ENCODE measurements at places on chromosomes 1 and 21.
A peak's percentile ranks its signal among the peaks of the same experiment; 100 is the strongest.

DNA sequence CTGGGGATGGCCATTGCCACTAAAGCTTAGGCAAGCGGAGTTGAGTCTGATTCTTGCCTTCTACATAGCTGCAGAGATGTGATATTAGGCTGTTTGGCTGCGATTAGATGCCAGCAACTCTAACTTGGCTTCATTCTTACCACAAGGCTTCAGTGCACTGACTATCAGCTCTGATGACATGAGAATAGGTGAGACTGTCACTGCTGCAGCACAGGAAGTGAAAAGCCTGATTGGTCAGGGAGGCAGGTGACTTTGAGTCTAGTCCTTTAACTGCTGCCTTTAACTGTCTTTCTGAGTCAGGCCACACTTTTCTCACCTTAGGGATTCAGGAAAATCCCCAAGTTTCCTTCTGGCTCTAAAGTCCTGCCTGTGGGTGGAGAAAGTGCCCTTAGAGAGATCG lies 14.1 kb upstream of the PLXNA2 start:
- DNase-seq, result no peak

- DNase-seq, result peak; percentile 79
Observed at GRCh38 chr1:150621497-150622302, 7.7 kb downstream of the ENSA start.

DNA sequence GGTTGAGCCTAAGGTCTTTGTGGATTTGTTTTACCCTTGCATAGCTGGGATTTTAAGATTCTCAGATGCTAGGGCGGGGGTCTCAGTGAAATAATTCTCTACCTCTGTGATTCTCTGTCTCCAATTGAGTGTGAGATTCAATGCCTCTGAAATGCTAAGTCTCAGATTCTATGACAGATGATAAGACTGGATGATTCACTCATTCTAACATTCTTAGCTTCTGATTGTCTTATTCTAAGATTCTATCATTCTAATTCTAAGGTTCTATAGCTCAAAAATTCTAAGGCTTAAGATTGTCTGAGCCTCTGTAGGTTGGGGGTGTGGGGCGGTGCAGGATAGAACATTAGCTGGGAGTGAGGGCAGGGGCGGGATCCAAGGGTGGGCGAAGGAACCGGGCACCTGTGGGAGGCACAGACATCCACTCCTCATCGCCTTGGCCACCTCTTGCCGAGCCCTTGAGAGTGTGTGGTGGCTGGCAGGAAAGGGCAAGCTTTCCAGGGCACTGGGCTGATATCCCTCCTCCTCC lies 29.5 kb downstream of the ADGRB2 start:
- DNase-seq, result no peak

GRCh38 chr1:204494281-204495077 lies at the start of gene PIK3C2B:
PIK3C2B (minus strand) TSS chr1:204494805; CDS start chr1:204469802, 25,003 bp downstream.
- peak; percentile 73 for DNase-seq

DNA sequence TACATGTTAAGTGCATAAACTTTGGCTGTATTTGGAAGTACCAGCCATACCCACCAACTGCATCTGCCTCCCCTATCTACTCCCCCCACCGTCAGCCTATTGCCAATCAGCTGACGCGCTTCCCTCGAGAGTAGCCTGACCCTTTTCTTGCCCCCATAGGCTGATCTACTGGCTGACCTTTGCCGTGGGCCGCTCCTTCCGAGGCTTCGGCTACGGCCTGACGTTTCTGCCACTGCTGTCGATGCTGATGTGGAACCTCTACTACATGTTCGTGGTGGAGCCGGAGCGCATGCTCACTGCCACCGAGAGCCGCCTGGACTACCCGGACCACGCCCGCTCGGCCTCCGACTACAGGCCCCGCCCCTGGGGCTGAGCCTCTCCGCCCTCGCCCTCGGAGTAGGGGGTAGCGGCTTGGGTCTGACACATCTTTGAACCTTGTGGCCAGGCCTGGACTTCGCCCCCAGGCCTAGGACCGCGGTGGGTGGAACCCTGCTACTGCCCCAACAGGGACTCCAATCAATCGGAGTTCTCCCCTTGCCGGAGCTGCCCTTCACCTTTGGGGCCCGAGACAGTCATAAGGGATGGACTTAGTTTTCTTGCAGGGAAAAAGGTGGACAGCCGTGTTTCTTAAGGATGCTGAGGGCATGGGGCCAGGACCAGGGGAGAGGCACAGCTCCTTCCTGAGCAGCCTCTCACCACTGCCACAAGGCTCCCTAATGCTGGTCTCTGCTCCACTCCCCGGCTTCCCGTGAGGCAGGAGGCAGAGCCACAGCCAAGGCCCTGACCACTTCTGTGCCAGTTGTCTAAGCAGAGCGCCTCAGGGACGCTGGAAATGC lies 4.0 kb downstream of the GLMP start:
- DNase-seq, result peak; percentile 29

DNA sequence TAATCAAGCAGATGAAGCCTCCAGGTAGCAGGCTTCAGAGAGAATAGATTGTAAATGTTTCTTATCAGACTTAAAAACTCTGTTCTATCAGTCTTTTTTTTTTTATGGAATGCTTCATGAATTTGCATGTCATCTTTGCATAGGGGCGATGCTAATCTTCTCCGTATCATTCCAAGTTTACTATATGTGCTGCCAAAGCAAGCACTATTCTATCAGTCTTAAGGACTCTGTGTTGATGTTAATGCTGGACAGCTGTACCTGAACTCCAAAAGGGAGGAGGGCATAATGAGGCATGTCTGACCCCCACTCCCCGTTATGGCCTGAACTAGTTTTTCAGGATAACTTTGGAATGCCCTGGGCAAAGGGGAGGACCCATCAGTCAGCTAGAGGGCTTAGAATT lies 66.8 kb upstream of the PRRC2C start:
- DNase-seq, result no peak

- DNase-seq, result no peak
Observed at GRCh38 chr1:207817778-207818751, 66.2 kb downstream of the CD46 start.

DNA sequence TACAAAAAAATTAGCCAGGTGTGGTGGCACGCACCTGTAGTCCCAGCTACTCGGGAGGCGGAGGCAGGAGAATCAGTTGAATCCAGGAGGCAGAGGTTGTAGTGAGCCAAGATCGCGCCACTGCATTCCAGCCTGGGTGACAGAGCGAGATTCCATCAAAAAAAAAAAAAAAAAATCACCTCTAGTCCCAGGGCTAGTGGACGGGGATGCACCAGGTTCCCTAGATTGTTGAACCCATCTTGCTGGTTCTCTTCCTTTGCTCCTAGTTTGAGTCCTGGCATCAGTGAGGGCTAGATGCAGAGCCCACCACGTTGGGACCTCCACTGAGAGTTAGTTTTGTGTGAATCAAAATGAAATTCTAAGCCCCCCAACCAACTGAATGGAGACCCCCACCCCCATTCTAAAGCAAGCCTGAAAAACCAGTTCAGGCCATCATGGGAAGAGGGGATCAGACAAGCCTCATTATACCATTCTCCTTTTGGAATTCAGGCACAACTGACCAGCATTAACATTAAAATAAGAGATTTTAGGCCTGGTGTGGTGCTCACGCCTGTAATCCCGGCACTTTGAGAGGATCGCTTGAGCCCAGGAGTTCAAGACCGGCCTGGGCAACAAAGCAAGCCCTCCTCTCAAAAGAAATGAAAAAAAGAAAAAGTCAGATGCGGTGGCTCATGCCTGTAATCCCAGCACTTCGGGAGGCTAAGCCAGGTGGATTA lies 17.9 kb upstream of the L1TD1 start:
- DNase-seq, result no peak

DNA sequence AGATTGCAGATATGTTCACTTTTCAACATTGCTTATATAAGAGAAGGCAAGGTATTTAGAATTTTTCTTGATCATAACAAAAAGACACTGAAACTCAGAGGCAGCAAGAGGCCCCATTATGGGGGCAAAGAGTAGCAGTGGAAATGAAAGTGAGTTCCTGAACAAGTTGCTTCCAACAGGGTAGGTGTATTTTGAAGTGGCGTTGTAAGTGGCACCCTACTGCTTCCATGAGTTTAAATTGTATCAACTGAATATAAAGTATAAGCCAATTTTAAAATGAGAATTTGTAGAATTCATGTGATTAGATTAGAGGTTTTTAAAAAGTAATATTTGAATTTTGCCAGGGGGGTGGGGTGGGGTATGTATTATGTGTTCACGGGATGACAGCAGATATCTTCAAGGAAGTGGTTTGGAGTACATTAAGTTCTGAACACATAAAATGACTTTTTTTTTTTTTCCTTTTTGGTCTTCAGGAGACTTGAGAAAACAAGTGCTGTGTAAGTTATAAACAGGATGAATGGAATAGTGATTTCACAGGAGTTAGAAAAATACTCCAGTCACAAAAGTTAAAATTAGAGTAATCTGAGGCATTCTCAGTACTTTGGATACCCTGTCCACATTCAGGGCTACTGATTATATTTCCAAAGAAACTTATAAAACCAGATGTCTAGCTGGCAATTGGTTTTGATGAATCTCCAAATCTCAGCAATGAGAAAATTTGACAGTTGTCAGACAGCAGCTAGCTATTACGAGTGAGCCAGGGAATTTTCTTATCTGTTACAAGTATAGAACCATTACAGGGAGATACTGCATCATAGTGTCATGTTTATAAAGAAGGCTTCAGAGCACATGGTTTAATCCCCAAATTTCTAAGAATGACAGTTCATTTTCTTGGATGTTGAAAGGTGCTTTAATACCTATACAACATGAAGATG lies 182.0 kb downstream of the ST6GALNAC3 start:
- DNase-seq, result no peak

DNA sequence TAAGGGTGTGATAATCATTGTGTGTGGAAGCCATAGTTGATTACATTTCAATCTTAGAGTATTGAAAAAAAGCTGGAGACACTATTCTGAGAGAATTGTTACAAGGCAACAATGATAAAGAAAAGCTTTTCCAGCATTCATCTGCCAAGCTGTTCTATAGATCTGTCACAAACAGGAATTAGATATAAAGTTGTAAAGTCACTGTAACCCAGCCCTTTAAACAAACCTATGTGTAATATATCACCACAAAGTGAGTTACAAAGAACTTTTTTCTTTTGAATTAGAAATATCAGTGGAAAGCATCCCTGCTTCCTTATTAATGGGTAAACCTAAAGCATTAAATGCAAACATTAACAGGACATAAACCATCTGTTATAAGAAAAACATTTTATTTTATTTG lies 55.4 kb downstream of the RPAP2 start:
- DNase-seq, result no peak

GRCh38 chr1:64973061-64973647 lies 6.8 kb upstream of the JAK1 start:
- DNase-seq, result no peak

GRCh38 chr1:245493029-245493428 lies 338.2 kb downstream of the KIF26B start:
- no peak for DNase-seq

DNA sequence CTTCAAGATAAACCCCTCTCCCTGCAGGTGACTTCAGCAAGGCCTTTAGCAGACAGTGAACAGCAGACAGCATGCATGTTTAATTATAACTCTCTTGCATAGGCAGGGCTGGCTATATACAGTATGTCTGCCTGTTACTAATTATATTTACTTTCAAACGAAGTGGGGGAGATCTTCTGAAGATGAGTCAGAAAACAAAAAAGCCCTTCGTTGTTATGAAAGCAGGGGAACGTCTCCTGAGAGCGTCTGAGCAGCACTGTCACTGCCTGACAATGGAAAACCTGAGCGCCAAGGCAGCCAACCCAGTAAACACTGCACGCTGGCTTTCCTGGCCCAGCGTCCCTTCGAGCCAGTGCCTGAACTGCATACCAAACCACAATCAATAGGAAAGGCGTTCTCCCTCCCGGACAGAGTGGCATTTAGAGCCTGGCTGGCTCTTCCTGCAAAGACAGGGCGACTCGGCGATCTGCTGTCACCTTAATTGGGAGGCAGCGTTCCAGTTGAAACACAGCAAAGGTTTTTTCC lies 54.1 kb downstream of the TOMM20 start:
- no peak for DNase-seq

GRCh38 chr21:22889445-22889844 lies 1891.2 kb downstream of the NCAM2 start:
- no peak for DNase-seq

- DNase-seq, result peak; percentile 25
Observed at GRCh38 chr1:26697431-26697977, 1.7 kb downstream of the ARID1A start.

- peak; percentile 32 for DNase-seq
Observed at GRCh38 chr21:35222541-35222941, 173.4 kb upstream of the RUNX1 start.

- no peak for DNase-seq
Observed at GRCh38 chr1:176222196-176222595, 15.1 kb upstream of the COP1 start.

DNA sequence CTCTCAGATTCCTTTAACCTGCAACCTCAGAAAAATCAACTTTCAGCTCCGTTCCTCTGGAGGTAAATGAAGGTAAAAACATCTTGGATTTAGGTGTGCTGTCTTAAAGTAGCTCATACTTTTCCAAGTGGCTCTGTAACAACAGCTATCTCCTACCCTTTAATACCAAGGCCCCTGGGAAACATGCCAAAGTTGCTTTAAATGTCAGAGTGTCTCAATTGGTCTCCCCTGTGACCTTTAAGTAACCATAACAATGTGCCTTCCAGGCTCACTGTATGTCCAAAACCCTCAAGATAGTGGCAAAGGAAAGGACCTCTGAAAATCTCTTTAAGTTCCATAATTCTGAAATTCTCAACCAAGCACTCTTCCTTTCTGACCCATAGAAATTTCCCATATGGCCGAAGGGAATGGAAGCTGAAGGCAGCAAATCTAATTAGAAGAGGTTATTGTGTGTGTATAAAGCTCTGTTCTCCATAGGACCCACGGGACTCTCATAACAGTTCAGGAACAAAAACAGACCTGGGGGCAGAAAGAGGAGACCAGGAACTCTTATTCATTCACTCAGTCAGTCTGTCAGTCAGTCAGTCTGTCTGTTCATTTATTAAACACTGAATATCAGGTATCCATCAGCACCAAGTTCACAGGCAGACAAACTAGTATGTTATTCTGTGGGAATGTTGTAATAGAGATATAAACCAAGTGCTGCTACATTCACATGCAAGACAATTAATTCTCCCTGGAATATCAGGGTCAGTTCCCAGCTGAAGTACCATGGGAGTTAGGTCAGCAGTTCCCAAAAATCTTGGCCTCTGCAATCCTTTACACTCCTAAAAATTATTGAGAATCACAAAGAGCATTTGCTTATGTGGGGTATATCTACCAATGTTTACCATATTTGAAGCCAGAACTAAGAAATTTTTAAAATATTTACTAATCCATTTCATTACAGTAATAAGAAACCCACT lies 19.1 kb downstream of the ASTN1 start:
- no peak for DNase-seq

GRCh38 chr1:21706151-21706835 lies 37.1 kb upstream of the RAP1GAP start:
- no peak for DNase-seq
